ENCODE measurements at places on chromosomes 2 and 18. TPM values are rescaled to one million over a fixed set of nuclear protein-coding genes. Genes with fewer than 3 reads are reported as not detected.

DNA sequence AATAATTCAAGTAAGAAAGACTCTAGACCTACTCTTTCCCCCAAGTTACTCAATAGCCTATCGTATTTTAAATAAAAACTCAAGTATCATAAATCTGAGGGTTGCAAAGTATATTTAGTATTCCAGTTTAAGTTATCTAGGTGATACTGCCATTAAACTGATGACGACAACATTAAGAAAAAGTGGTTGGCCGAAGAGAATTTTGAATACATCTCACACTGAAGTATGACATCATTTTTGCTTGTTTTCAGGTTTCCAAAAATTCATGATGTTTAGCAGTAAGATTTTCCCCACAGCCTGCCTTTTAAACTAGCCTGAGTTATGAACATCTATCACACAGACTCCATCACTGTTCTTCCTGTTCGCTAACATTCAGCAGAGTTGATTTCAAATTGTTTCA, 102.1 kb upstream of the RAB27B start:
- H3K27me3 ChIP-seq = no peaks in the 10 kb centered on the region
- H3K4me3 ChIP-seq = no peak overlapping the region
- H3K27ac ChIP-seq = no peak overlapping the region
- no peak for DNase-seq

CTLA4 gene
- total RNA-seq = not detected

DNA sequence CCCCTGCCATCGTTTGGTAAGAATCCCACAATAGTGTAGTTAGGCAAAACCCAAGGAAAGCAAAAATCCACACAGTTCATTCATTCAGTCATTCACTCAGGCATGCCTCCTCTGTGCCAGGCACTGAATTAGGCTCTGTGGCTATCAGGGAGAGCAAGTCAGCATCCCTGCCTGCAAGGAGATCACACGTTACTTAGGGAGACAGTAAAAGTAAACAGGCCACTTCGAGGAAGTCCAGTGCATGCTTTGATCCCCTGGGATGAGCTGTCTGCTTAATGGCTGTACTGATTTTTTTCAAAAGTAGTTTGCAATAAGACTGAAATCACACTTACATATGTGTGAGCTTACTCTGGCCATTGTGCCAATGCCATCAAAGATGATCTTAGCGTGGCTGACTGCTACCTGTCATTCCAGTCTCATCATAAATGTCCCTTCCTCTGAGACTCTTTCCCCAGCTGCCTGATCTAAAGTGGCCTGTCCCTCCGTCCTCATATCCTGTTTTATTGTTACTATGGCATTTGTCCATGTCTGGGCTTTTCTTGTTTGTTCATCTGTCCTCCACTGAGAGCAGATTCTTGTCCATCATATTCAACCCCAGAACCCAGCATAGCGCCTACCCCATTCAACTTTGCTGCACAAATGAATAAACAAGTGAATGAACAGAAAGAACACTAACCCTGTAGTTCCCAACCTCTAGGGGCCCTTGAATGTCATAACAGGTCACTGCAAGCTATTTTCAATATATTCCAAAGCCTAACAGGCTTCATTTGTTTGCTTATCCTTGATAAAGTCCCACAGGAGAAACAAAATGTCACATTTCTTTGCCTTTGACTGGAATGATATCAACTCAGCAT, 84.1 kb downstream of the GALNT14 start:
- no peak overlapping the region for H3K27ac ChIP-seq
- H3K4me1 ChIP-seq = no peaks in the 10 kb centered on the region
- no peaks in the 10 kb centered on the region for H3K27me3 ChIP-seq
- no peak overlapping the region for H3K4me3 ChIP-seq

GRCh38 chr2:187528042-187528441, 26.2 kb downstream of the TFPI start:
- no peak for DNase-seq
- H3K36me3 ChIP-seq = no peaks in the 10 kb centered on the region
- no peaks in the 10 kb centered on the region for H3K27me3 ChIP-seq
- H3K27ac ChIP-seq = no peak overlapping the region
- no peaks in the 10 kb centered on the region for H3K4me1 ChIP-seq
- H3K4me3 ChIP-seq = no peak overlapping the region

DNA sequence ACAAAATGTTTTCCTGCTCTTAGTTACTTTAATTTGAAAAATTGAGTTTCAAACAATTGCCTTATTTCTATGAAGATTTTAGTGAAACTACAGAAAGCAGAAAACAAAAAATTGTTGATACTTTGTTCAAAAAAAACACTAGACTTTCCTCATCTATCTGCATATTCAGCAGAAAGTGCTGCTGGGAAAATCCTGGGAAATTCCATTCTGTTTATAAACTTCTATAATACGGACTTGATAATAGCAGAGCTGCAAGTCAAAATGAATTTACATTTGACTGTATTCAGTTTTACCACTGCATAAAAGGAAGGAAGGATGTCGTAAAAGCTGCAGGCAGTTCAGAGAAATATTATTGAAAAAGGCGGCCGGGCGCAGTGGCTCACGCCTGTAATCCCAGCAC, 24.9 kb upstream of the ERICH2 start:
- H3K36me3 ChIP-seq = no peaks in the 10 kb centered on the region
- no peaks in the 10 kb centered on the region for H3K27me3 ChIP-seq
- no peak overlapping the region for H3K27ac ChIP-seq

DNA sequence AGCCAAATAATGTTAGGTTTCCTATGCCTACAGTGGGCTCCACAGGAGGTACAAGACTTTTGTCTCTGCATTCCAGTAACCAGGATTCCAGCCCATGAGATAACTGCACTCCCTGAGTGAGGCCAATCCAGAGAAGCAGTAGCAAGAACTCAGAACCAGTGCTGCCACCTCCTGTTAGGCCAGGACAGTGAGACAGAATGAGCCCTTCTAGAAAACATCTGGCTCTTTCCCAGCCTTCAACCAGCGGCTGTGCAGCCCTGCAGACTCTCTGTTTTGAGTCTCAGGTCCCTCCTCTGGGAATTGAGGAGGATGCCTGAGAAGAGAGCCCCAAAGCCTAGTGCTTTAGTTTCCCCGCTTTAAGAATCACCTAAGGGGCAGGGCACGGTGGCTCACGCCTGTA, 44.2 kb downstream of the ARID5A start:
- no peak overlapping the region for H3K27ac ChIP-seq
- no peaks in the 10 kb centered on the region for H3K27me3 ChIP-seq
- DNase-seq = peak; percentile 13
- no peaks in the 10 kb centered on the region for H3K4me1 ChIP-seq
- peaks cover 4% of the 10 kb centered on the region for H3K36me3 ChIP-seq

UGT1A4 gene
- total RNA-seq = not detected
